ENCODE measurements at places on chromosomes 6 and 20.
A peak's percentile ranks its signal among the peaks of the same experiment; 100 is the strongest.

- no peak for DNase-seq
Measured at GRCh38 chr6:121223930-121224329, 110.3 kb downstream of the TBC1D32 start.

- no peak for DNase-seq
Measured at GRCh38 chr6:170029416-170030283, 261.2 kb downstream of the DLL1 start.

GRCh38 chr6:134429861-134430380, 112.0 kb upstream of the SGK1 start:
- DNase-seq = no peak

DNA sequence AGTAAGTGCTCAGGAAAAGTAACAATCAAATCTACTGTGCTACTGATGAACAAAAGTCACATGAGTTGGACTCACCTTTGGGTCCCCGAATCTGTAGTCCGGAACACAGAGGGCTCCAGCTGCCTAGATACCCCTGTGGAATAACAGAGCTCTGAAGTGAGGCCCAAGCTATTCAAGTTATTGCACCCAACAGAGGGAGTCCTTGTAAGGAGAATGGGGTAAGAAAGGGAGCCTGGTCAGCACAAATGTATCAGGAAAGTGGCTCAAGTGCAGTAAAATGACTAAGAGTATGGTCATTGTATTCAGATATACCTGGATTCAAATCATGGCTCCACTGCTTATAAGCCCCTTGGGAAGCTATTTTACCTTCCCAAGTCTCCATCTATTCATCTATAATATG, 20.9 kb downstream of the EDN1 start:
- no peak for DNase-seq

GRCh38 chr6:36241728-36242127, 28.1 kb upstream of the PNPLA1 start:
- DNase-seq = no peak

- DNase-seq = no peak
Measured at GRCh38 chr6:159056899-159057298, 12.1 kb upstream of the TAGAP start.

- DNase-seq = no peak
Measured at GRCh38 chr6:165081944-165082532, 227.4 kb downstream of the C6orf118 start.

DNA sequence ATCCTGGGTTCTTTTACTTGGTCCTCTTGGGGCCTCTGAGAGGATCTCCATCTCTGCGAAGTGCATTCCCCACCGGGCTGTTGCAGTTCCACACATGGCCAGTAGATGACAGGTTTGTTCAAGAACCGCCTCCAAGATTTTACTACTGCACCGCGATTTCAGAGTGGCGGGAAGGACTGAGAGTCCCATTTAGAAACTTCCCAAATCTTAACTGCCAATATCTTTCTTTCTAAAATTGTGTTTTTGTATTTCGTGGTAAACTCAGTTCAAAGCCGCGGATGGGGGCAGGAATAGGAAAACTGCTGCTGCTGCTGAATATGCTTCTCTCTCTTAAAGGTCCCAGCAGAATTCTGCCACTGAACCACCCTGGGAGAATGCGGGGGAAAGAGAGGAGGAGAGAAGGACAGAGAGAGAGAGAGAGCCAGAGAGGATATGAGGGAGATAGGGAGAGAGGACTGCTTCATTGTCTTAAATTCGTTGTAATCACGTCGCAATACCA, 8.6 kb upstream of the BTNL2 start:
- peak; percentile 85 for DNase-seq

- no peak for DNase-seq
Measured at GRCh38 chr6:69343851-69344250, 453.0 kb downstream of the LMBRD1 start.

GRCh38 chr6:116011520-116011919, 49.2 kb downstream of the FRK start:
- peak; percentile 55 for DNase-seq

- no peak for DNase-seq
Measured at GRCh38 chr20:35232575-35232974, 6.1 kb downstream of the MMP24 start.

- no peak for DNase-seq
Measured at GRCh38 chr20:48986899-48987298, 59.2 kb upstream of the CSE1L start.

- DNase-seq = no peak
Measured at GRCh38 chr6:38307740-38308139, 332.0 kb downstream of the BTBD9 start.

- DNase-seq = no peak
Measured at GRCh38 chr6:3648724-3649123, 102.8 kb downstream of the PXDC1 start.

GRCh38 chr6:2503816-2504494, 246.8 kb downstream of the MYLK4 start:
- DNase-seq = no peak

GRCh38 chr6:149450679-149451375, 34.0 kb downstream of the ZC3H12D start:
- DNase-seq = no peak

- DNase-seq = no peak
Measured at GRCh38 chr6:135913785-135914184, 62.3 kb downstream of the PDE7B start.

- DNase-seq = no peak
Measured at GRCh38 chr20:48722737-48723191, 105.0 kb downstream of the PREX1 start.

GRCh38 chr6:135527960-135528249, 30.4 kb upstream of the AHI1 start:
- no peak for DNase-seq

- no peak for DNase-seq
Measured at GRCh38 chr20:4574356-4574690, 147.4 kb upstream of the PRND start.

DNA sequence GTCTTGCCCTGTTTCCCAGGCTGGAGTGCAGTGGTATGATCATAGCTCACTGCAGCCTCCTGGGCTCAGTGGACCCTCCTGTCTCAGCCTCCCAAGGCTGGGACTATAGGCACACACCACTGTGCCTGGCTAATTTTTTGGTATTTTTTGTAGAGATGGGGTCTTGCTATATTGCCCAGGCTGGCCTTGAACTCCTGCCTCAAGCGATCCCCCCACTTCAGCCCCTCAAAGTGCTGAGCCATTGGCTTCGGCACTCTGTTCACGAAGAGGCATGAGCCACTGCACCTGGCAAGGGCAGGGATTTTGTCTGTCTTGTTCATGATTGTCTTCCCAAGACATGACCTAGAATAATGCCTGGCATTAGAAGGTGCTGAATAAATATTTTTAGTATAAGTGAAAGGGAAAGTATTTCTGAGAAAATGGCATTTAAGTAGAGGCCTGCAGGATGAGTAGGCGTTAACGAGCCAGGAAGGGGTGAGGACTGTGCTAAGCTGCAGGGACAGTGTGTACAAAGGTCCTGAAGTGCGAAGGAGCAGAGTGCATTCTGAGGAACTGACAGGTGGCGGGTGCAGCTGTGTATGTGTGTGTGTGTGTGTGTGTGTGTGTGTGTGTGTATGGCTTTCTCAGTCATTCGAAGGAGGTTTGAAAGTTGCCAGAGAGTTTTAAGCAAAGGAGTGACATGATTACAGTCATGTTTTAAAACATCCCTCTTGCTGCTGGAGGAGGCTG, 43.0 kb downstream of the VEGFA start:
- DNase-seq = no peak

GRCh38 chr6:128574402-128574801, 54.0 kb upstream of the PTPRK start:
- no peak for DNase-seq

DNA sequence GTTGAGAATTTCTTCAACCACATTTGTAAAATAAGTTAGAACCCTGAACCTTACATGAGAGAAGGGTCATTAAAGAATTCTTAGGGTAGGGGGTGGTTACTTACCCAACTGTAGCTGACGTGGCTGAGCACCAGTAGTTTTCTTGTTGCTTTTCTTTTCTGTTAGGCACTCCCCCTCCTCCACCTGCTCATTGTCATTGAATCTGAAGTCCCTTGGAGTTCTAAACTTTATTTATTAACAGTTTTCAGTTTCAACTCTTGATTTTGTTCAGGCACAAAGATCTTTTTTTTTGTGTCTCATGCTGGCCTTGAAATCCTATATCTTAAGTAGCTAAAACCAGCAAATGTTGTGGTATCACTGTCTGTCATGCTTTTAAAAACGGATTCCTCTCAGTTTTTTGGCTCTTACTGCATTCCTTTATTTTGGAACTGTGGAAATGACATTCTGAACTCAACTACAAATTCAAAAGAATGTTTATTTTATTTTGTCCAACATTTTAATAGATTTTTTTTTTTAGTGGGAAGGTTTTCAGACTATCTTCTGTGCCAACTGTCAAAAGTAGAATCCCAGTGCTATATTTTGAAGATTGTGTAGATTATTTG, 465.2 kb downstream of the PHF3 start:
- no peak for DNase-seq

GRCh38 chr20:50085146-50085480, 27.8 kb downstream of the UBE2V1 start:
- DNase-seq = no peak

- DNase-seq = no peak
Measured at GRCh38 chr20:19473216-19473921, 260.9 kb downstream of the SLC24A3 start.

GRCh38 chr20:1526896-1527295, 30.6 kb downstream of the SIRPD start:
- no peak for DNase-seq

GRCh38 chr6:63316113-63316512, 3.7 kb downstream of the LGSN start:
- DNase-seq = no peak

GRCh38 chr6:91476000-91476399, 889.1 kb upstream of the MAP3K7 start:
- no peak for DNase-seq

GRCh38 chr6:52130440-52130839, 43.0 kb upstream of the PKHD1 start:
- no peak for DNase-seq

DNA sequence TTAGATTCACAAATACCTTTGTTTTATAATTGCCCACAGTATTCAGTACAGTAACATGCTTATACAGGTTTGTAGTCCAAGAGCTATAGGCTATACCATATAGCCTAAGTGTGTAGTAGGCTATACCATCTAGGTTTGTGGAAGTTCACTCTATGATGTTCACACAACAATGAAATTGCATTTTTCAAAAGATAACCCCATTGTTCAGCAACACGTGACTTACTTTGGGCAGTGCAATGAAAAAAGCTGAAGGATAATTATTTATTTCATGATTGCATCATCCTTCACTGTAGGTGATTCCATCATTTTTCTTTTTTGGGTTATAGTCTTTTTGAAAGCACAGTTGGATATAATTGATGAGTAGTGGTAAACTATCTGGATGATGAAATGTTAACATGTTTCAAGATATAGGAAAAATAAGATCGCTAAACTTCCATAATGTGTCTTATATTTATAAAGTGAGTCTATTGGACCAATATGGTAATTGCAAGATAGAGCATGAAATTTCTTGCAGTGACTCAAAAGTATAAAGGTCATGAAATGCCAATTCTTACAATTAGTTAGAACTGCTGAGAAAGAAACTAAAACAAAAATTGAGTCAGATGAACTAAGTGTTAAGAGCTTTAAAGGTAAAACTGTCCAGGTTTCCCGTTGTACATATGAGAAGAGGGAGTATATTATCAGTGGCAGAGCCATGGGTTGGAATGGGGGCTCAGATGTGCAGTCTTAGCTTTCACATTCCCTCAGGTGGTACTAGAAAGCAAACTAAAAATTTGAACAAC, 164.4 kb downstream of the ZFAND3 start:
- peak; percentile 25 for DNase-seq

DNA sequence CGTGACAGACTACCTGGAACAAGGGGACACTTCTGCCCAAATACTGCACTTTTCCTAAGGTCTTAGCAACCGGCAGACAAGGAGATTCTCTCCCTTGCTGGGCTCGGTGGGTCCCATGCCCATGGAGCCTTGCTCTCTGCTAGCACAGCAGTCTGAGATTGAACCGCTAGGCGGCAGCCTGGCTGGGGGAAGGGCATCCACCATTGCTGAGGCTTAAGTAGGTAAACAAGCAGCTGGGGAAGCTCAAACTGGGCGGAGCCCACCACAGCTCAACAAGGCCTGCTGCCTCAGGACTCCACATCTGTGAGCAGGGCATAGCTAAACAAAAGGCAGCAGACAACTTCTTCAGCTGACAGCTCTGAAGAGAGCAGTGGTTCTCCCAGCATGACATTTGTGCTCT, 87.8 kb upstream of the ASCC3 start:
- DNase-seq = no peak

DNA sequence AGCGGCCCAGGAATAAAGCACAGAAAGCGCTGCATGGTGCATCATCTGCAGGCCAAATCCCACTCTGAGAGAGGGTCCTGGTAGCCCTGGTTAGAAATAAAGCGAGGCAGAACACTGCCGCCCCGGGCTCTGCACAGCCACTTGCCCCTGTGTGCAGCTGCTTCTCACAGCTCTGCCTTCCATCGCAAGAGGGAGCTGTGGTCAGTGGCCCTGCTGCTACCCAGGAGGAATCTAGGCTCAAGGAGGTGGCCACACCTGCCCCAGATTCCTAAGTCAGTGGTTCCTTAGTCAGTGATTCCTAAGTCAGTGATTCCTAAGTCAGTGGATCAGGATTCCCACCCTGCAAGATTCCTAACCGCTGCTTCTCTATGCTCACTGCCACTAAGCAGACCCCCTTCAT, 8.8 kb downstream of the CDH4 start:
- no peak for DNase-seq

DNA sequence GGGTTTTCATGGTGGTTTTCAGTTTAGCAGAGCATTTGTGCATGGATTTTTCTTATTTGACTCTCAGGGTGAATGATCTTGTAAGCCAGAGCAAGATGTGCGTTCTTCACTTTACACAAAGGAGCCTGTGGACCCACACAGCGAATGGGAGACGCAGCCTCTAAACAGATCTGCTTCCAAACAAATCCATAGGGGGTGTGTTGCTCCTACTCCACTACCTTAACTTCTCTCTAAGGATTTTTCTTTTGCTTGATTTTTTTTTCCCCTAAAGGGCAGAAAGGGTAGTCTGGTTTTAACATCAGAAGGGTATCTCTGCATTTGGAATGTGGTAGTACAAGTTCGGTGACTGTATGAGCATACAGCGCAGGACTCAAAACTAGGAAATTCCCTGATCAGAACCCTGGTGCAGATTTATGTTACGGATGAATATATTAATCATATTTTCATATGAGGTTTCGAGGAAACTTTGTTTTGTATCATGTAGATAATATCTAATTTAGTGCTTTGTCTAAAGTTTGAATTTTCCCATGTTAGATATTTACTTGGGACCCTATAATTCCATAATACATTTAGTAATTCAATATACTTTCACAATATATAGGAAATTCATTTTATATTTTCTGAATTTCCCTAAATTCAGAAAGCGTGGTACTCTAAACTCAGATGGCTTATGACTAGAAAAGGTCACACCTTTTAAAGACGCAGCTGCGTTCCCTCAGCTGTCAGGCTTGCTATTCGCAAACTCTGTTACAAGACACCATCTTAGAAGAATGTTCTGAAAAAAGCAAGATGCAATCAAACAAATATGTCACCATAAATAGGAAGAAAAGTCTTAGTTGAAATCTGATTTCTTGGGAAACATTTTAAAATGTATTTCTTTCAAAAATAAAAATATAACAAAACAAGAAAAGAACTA, 196.9 kb downstream of the TMEM242 start:
- no peak for DNase-seq

GRCh38 chr6:144285798-144286502, 815 bp downstream of the UTRN start:
- DNase-seq = peak; percentile 60

GRCh38 chr20:5781798-5782750, 31.9 kb downstream of the SHLD1 start:
- DNase-seq = no peak

- DNase-seq = no peak
Measured at GRCh38 chr20:14616003-14616402, 278.6 kb upstream of the FLRT3 start.

- DNase-seq = peak; percentile 17
Measured at GRCh38 chr6:163180874-163181541, 233.5 kb upstream of the QKI start.
